Endothelial cell (in vitro differentiated cells): ENCODE measurements at places on chromosomes 7 and 10.

DNA sequence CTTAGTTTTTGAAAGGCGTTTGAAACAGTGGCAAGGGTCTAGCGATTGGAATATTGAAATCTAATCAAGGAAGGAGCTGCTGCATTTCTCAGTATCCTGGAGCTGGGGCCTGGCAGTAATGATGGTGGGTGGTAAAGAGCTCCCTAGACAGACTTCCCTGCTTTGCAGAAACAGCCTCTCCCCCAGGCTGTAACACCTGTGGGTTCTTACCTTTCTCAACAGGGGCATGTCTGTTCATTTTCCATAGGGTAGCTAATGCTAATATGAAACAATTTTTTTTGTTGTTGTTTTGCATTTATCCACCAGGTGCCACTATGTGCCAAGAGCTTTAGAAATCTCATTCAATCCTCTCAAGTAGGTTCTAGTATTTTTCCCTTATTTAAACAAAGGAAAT is 345.5 kb downstream of the REEP3 start:
- no peak for DNase-seq

- DNase-seq: no peak
Measured at GRCh38 chr10:89085153-89085552, 94.6 kb downstream of the FAS start.

DNA sequence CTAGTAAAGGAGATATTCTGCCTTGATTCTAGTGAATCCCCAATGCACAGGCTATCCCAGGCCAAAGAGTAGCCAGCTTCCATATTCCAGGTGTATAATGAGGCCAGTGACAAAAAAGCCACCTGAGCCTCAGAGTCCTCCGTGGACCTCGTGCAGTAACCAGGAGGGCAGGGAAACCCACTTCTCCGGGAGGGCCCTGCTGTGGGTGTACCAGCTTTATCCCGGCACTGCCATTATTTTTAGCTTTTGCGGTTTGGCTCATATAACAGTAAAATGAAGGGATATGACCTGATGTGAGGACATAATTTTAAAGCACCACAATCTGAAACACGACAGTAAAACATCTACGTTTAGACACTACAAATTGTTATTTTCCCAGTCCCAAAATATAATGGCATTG is 109.0 kb downstream of the SVIL start:
- DNase-seq: no peak

- DNase-seq: no peak
Measured at GRCh38 chr7:27106181-27106900, 3.9 kb upstream of the HOXA2 start.

DNA sequence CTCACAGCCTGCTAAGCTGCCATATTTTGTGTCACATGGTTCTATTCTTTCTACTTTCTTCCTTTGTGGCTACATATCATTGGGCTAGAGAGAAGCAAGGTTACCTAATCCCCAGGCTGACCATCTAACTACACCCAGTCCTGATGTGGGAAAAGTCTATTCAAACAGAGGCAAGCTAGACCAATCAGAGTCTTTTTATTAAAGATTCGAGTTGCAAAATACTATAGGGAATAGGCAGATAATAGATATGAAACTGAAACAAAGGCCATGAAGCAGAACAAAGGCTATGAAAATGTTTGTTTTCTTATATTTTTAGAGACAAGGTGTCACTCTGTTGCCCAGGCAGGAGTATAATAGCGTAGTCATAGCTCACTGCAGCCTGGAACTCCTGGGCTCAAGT is 36.7 kb downstream of the MTERF1 start:
- DNase-seq: no peak

DNA sequence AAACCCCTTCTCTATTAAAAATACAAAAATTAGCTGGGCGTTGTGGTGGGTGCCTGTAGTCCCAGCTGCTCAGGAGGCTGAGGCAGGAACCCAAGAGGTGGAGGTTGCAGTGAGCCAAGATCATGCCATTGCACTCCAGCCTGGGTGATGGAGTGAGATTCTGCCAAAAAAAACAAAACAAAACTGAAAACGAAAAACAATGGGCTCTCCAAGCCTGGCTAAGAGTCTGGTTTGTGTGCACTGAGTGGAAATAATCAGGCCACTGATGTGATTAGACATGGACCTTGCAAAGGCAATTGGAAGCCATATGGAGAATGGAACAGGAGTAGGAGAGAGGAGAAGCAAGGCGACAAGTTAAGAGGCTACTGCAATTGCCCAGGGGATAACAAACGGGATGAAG is 60.1 kb upstream of the GSDME start:
- DNase-seq: no peak

DNA sequence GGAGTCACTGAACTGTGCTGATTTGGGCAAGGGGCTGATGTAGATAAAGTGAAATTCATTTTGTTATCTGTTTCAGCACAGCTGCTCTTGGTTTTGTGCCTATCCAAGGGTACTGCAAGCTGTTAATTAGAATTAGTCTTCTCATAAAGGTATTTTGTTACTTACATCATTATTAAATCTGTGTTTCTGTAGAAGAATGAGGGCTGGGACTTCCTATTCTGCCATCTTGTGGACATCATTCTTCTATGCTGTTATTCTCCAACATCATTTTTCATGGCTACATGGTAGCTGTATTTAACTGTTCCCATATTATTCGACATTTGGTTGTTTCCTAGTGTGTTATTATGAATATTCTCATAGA is 76.2 kb upstream of the CCDC71L start:
- no peak for DNase-seq

- no peak for DNase-seq
Measured at GRCh38 chr10:132861116-132861691, 75.3 kb upstream of the NKX6-2 start.

DNA sequence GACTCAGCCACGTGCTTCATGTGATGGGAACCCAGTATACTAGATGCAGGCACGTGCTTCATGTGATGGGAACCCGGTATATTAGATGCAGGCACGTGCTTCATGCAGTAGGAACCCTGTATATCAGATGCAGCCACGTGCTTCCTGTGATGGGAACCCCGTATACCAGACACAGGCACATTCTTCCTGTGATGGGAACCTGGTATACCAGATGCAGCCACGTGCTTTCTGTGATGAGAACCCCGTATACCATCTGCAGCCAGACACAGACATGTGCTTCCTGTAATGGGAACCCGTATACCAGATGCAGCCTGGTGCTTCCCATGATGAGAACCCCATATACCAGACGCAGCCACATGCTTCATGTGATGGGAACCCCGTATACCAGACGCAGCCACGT is 44.0 kb downstream of the MGMT start:
- no peak for DNase-seq

GRCh38 chr7:66727058-66727457 is 13.5 kb upstream of the RABGEF1 start:
- no peak for DNase-seq

GRCh38 chr10:47224546-47225218 is 75.3 kb upstream of the GDF10 start:
- no peak for DNase-seq

GRCh38 chr10:110035070-110035921 is 27.5 kb downstream of the ADD3 start:
- no peak for DNase-seq

DNA sequence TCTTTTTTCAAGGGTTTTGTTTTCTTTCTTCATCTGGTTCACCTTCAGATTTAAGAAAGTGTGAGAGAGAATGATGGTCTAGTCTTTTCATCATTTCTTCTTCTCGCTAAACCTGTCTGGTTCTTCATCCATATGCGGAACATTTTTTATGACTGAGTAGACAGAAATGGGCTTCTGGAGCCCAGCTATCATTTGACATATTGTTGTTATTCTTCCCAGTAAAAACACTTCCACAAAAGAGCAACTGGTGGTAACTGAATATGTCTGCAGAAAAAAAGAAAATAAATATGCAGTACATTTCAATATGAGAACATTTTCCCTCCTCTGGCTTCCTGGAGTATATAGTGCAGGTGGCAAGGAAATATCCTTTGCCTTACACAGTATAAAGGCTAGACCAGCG is 209.5 kb downstream of the JCAD start:
- DNase-seq: no peak

DNA sequence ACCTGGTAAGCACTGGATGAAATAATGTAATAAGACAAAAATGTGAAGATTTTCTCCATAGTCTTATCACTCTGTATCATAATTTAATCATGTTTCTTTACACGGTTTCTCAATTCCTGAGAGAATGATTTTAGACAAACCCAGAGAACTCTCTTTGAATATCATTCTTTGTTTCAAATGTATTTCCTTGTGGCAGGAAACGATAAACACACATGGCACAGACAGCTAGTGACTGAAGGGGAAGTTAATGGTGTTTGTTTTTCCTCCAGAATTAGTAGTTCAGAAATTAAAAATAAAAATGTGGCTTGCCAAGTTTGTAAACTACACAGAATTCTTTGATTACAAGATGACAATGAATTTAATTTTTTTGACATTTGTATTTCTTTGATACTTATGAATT is 163.7 kb upstream of the PRPS1L1 start:
- no peak for DNase-seq

DNA sequence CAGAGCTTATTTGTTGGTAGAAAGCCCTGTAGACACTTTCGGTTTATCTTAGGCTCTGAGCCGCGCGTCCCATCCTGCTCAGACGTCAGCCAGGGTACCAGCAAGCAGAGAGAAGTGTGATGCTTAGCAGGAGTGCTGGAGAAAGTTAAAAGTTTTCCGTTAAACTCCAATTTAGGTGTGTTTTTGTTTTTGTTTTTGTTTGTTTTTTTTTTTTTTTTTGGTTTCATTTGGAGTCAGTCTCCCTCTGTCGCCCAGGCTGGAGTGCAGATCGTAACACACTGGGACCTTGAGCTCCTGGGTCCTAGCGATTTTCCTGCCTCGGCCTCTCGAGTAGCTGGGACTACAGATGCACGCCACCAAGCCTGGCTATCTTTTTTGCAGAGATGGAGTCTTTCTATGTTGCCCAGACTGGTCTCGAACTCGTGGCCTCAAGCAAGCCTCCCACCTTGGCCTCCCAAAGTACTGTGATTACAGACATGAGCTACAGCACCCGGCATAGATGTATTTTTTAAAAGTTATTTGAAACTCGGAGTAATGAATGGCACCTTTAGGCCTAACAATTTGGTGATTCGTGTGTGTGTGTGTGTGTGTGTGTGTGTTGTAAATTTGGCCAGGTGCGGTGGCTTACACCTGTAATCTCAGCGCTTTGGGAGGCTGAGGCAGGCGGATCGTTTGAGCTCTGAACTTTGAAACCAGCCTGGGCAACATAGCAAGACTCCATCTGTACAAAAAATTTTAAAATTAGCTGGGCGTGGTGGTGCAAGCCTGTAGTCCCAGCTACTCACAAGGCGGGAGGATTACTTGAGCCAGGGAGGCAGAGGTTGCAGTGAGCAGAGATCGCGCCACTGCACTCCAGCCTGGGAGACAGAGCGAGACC is 1.3 kb upstream of the HIP1 start:
- DNase-seq: no peak

DNA sequence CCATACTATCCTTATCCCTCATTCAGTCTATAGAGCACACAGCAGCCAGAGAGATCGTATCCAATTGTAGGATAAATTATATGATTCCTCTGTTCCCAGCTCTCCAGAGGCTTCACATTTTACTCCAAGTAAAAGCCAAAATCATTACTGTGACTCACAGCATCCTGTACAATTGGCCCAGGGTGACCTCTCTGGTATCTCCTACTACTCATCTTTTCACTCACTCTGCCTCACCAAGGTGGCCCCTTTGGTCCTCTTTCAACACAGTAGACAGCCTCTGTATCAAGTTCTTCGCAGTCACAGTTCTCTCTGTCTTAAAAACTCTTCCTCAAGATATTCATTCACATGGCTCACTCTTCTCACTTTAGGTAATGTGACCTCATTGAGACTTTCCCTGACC is 72.6 kb upstream of the LSM8 start:
- DNase-seq: no peak

DNA sequence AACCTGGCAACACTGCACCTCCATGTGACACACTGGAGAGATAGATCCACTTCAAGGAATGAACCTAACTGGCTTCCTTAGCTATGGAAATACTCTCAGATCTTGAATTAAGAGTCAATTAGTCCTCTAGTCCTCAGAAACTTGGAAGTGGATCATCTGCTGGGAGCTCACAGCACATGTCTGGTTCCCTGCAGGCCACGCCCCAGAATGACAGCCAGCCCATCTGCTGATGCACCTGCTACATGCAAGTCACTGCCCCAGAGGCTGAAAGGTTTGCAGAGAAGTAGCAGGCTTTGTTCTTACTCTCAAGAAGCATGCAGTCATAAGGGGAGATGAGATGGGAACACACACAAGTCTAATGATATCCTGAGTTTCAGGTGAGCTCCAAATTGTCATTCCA is 275.9 kb downstream of the SKAP2 start:
- no peak for DNase-seq

DNA sequence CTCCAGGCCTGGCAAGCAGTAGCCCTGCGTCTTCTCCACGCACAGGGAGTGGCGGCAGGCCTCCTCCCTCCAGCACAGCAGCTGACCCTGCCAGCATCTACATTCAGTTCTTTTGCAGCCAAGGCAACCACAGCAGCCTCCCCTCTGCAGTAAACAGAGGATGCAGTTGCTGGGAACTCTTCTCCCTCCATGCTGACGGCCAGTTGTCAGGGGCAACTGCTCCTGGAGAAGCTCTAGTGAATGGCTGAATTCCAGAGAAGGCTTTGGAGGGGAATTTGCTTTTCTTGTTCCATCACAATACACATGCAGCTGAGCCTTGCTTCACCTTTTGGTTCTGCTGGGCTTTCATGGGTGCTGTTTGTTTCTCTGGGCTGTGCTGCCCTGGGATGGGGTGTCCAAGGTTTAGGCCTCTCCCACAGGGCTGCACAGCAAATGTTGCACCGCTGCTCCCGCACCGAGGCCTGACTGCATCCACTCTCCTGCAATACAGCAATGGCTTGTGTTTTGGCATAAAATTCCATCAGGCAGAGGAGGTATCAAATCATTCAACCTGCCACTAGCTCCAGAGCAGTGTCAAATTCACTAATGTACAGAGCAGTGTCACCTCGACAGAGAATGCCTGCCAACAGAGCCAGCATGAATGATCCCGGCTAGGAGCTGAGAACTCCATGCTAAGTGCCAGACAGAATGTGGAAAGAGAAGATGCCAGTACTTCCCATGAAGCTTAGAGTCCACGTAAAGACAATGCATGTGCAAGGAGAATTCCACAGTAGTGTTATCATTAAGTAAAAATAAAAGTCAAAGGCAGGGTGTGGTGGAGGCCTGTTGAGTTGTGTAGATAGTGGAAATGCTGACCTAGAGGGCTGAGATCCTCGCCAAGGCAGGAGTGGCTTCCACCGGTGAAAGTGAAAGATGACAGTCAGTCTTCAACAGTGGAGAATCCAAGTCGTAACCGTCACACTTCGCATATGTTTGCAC is 399.6 kb downstream of the DPP6 start:
- DNase-seq: no peak

- DNase-seq: no peak
Measured at GRCh38 chr7:90411510-90411909, 8.2 kb downstream of the CLDN12 start.

DNA sequence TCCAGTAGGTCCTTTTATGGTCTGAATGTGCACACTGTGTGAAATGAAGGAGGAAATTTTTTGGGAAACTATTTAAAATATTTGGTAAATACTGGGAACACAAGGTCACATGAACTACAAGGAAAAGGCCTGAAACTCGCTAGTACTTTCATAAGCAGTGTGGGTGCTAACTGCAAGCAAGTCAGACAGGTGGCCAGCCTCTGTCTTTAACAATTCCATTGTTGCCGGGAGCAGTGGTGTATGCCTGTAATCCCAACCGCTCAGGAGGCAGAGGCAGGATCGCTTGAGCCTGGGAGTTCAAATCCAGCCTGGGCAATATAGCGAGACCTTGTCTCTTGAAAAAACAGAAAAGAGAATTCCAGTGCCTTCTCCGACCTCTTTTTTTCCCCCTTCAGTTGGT is 37.5 kb downstream of the SMURF1 start:
- DNase-seq: no peak

- no peak for DNase-seq
Measured at GRCh38 chr10:78512205-78512550, 478.5 kb downstream of the RPS24 start.

GRCh38 chr10:30629653-30630052 is at the start of gene LYZL2:
Gene LYZL2 (minus strand): TSS chr10:30629753. CDS start chr10:30626915, 2,838 bp downstream.
- DNase-seq: no peak
